ENCODE measurements at places on chromosomes 7 and 10.

GRCh38 chr7:152851881-152852417, 92.4 kb downstream of the ACTR3B start:
- DNase-seq = no peak

- DNase-seq = no peak
Observed at GRCh38 chr10:49282879-49283341, 16.1 kb upstream of the C10orf71 start.

DNA sequence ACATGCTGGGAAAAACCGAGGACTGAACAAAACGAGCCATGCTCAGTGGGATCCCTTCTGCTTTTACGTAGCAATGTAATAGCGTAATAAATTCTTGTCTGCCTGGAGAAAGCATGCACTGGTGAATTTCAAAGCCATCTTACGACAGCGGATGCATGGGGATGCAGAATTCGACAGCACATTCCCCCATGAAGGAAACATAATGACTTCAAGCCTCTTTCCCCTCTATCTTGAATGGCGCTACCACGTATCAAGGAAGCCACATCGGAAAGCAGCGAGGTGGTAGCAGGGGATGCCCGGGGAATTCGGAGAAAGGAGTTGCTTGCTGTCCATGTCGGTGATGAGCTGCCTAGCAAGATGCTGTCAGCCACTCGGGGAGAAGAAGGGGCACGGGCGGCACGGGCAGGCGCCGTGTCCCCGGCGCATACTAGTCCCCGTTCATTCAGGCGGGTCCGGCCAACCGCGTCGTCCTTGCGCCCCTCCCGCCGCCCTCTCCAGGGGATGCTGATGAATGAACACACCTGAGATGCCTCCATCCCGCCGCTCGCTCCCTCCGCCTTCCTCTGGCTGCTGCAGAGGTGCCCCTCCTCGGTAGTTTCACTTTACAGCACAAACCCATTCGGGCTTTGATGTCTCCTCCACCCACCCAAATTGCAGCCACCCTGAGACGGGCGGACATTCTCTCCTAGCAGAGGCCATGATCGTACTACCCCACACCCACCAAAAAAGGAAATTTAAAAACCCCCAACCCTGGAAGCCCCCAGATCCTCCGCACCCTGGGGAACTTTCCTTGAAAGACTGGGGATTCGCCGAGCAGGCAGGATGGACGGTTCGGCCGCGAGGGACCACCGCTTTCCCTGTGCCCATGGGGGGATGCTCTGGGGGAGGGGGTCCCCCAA, 644 bp downstream of the SORBS1 start:
- peak; percentile 23 for DNase-seq

DNA sequence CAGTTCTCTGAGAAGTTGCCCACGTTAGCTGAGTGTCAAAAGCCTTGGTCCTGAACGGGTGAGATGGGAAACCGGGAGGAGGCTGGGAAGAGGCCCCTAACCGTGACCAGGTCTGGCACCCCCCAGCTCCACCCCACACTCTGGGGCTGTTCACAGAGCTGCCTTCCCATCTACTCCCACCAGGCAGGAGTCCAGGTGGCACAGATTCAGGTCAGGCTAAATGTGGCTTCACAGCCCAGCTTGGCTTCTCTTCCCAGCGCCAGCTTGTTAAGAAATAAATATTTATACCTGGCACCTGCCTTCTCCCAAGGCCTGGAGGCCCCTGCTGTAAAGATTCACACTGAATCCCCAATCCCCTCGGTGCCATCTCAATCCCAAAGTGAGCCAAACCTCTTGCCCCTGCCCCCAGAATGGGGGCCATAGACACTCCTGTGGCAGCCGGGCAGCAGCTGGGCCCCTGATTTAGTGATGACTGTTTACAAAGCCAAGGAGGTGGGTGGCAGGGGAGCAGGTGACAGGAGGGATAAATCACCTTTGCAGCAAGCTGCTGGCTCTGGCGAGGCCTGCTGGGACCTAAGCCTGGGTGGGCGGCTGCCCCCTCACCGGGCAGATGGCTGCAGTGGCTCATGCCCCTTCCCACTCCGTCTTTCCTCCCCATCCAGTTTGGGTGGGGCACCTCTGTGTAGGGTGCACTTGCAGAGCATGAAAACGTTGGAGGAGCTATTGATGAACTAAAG, 72.5 kb downstream of the GOLGA7B start:
- DNase-seq = no peak

- no peak for DNase-seq
Observed at GRCh38 chr7:152108359-152108758, 82.9 kb downstream of the GALNT11 start.

GRCh38 chr7:30918676-30919075, 7.0 kb downstream of the AQP1 start:
- DNase-seq = no peak

- DNase-seq = no peak
Observed at GRCh38 chr10:122243550-122243949, 27.5 kb upstream of the BTBD16 start.

GRCh38 chr7:131726031-131726430, 169.6 kb upstream of the PODXL start:
- DNase-seq = no peak

- DNase-seq = no peak
Observed at GRCh38 chr7:47743965-47744591, 162.2 kb upstream of the TNS3 start.

- DNase-seq = no peak
Observed at GRCh38 chr10:102300278-102300843, 55.0 kb downstream of the GBF1 start.

- no peak for DNase-seq
Observed at GRCh38 chr10:32773105-32773504, 184.9 kb downstream of the ITGB1 start.

DNA sequence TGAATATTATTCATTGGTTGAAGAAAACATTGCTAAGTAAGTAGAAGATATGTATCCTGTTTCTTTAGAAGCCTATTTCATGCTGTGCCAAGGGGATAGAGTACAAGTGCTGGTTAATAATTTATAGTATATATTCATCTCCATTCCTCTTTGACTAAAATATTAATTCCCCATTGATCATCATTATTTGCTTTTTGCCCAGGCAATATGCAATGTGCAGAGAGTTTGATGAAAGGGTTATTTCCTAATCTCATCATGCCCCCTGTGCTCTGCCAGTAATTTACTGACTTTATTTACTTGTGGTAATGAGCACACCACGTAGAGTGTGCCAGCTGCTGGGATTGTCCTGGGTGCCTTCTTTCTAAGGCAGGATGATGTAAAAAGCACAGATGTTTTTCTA, 180.9 kb downstream of the REEP3 start:
- DNase-seq = no peak

- no peak for DNase-seq
Observed at GRCh38 chr7:35762781-35763180, 38.1 kb upstream of the SEPTIN7 start.

DNA sequence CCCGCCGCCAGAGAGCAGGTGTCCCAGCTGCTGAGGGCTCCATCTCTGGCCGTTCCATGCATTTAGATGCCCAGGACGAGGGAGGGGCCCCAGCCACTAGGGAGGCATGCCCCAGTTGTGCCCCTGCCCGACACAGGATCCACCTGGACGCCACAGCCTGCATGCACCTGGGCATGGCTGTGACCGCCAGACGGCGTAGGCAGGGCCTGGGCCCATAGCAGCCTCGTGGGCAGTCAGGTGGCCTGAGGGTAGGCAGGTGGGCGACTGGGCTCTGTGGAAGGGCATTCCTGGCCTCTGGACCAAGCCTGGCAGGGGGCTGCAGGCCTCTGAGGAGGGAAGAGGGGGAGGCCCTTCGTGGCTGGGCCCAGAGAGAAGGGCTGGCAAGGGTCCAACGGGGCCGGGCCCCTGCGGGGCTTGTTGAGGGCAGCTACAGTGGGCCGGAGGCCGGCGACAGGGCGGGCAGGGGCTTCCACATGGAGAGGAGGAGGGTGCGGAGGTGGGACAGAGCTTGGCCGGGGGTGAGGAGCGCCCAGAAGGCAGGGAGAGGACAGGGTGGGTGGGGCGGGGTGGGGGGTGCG, 76.0 kb upstream of the NKX6-2 start:
- no peak for DNase-seq

GRCh38 chr7:28078036-28078901, 102.3 kb downstream of the JAZF1 start:
- DNase-seq = peak; percentile 80

- DNase-seq = no peak
Observed at GRCh38 chr10:125128397-125129075, 31.8 kb downstream of the CTBP2 start.

- peak; percentile 45 for DNase-seq
Observed at GRCh38 chr10:48623607-48624132, 18.8 kb upstream of the ARHGAP22 start.

DNA sequence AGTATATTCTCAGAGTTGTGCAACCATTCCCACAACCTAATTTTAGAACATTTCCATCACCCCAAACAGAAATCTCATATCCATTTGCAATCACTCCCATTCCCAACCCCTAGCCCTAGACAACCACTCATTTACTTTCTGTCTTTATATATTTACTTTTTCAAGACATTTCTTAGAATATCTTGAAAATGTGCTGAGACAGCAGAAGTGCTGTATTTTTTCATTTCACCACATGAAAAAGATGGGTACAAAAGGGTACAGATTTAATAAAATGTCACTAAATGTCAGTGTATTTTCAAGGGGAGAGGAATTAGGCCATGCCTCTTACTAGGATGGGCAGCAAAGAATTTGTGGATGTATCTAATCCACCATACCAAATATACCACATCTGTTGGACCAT, 51.6 kb upstream of the CCDC6 start:
- DNase-seq = no peak

DNA sequence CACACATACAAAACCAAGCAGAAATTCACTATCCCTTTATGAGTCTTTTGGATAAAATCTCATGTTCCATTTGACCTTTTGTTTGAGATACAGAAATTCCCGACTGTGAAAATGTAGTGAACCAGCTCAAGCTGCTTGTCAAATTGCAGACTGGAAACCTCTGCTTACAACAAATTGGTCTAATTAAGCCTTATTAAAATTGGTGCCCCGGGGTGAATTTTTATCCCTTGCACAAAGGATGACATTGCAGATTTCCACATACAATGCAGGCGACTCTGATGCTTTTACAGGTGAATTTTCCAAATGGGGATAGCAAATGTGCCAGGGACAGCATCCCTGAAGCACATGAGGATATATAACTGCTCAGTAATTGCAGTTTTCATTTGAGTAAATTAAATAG, 257.3 kb downstream of the BMPER start:
- no peak for DNase-seq

DNA sequence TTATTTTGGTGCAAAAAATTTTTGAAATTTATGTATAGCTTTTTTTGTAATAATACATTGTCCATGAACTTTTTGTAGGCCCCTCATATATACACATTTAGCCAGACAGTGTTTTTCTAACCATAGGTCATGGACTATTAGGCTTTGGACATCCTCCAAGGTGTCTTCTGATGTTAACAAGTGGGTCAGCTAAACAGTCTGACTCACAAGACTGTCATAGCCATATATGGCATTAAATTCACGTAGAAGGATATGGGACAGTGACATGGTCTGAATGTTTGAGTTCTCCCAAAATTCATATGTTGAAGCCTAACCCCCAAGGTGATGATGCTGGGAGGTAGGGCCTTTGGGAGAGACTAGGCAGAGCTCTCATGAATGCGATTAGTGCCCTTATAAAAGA, 14.0 kb upstream of the NUB1 start:
- DNase-seq = no peak

DNA sequence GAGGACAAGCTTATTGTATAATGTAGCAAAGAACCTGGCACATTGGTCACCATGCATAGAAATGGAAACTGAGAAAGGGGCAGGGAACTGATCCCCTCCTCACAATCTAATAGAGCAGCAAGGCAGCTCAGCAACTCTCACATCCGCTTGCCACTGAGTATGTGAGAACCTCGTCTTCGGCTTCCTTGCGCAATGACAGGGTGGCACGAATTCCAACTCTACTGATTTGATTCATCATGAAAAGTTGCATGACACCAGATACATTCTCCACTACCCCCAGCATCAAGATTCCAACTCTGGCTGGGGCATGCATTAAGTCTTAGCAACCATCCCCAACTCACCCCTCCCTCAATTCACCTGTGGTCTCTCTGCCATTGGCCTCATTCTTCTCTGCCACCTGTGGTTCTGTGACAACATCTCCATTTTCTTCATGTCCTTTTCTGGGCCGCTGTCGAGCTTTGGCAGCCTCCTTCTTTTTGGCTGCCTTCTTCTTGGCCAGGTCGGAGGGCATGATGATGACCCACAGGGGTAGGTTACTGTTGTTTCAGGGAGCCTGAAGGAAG, 976 bp downstream of the ABCF2 start:
- no peak for DNase-seq

GRCh38 chr10:98980353-98980752, 255.3 kb downstream of the HPSE2 start:
- peak; percentile 61 for DNase-seq

- peak; percentile 7 for DNase-seq
Observed at GRCh38 chr7:47520406-47520805, 61.5 kb downstream of the TNS3 start.

GRCh38 chr7:82428186-82428961, 15.2 kb downstream of the CACNA2D1 start:
- no peak for DNase-seq

GRCh38 chr10:88879534-88880281, at the start of gene STAMBPL1:
STAMBPL1 (plus strand) TSS chr10:88880245; CDS start chr10:88901709, 21,464 bp downstream.
- peak; percentile 87 for DNase-seq

GRCh38 chr7:127907110-127908040, 123.9 kb downstream of the LRRC4 start:
- DNase-seq = no peak

- no peak for DNase-seq
Observed at GRCh38 chr7:156363751-156364150, 276.8 kb upstream of the RNF32 start.

- no peak for DNase-seq
Observed at GRCh38 chr10:95336702-95337101, 45.9 kb upstream of the PDLIM1 start.

- DNase-seq = no peak
Observed at GRCh38 chr10:28020993-28021982, 22.4 kb upstream of the ODAD2 start.

DNA sequence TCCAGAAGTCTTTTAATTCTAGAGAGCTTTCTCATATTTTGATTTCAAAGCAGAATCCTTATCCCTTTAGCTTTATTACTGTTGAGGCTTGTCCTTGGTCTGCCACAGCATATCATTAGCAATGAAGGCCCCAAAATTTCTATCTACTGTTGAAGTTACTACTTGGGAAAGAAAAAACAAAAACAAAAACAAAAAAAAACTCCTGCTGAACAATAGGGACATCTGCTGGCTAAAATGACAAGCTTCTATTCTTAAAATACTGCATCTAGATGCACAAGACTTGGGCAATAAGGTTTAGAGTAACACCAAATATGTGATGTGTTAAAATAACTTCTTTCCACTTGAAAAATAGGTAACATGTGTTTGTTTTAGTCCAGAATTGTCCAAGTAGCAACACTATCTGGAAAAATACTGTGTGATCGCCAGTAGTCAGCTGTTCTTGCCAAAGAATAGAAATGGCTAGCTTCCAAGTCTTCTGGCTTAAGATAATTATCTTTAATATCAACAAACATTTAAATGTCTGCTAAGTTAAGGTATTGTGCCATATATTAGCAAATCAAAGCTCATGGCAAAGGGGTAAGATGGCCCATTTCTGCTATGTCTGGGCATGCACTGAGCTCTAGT, 3.8 kb upstream of the DMTF1 start:
- DNase-seq = peak; percentile 51
